Caki2 (cell line): ENCODE measurements at places on chromosomes 12 and 14. TPM values are rescaled to one million over a fixed set of nuclear protein-coding genes. Genes with fewer than 3 reads are reported as not detected.

DNA sequence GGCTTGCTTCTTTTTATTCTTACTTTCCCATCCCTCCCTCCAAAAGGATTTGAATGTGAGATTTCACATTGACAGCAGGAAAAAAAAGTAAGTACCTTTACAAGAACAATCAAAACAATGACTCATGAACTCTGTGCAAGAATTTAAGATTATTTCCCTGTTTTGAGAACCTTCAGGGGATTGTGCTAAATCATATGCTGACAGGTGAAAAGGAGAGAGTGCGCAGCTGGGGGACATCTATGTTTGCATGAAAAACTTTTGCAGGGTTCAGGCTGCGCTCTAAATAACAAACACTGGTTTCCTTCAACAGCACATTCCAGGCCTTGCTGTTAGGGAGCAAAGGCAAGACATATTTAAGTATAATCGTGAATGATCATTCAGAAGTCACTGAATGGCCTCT lies 27.3 kb downstream of the RERG start:
- peak; percentile 80 for DNase-seq

DNA sequence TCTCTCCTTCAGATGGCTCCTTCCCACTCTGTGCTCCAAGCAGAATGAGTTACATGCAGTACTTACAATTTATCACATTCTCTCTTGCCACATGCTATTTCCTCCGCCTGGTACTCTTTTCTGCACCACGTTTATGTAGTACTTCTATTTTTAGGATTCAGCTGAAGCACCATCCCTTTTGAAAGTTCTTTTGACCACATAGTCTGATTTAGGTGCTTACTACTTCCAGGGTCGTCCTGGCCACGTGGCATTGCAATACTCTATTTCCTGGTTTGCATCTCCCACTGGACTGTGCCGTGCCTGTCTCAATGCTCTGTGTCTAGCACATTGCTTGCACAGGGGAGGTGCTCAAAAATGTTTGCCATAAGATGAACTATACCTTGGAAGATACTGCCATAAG lies 16.3 kb upstream of the TBC1D30 start:
- DNase-seq = no peak

GPR137C gene
- total RNA-seq = not detected in 2 replicates

GRCh38 chr14:69553252-69553651 lies 21.4 kb downstream of the CCDC177 start:
- DNase-seq = peak; percentile 21

CLEC4D gene
- total RNA-seq = not detected in 2 replicates

DNA sequence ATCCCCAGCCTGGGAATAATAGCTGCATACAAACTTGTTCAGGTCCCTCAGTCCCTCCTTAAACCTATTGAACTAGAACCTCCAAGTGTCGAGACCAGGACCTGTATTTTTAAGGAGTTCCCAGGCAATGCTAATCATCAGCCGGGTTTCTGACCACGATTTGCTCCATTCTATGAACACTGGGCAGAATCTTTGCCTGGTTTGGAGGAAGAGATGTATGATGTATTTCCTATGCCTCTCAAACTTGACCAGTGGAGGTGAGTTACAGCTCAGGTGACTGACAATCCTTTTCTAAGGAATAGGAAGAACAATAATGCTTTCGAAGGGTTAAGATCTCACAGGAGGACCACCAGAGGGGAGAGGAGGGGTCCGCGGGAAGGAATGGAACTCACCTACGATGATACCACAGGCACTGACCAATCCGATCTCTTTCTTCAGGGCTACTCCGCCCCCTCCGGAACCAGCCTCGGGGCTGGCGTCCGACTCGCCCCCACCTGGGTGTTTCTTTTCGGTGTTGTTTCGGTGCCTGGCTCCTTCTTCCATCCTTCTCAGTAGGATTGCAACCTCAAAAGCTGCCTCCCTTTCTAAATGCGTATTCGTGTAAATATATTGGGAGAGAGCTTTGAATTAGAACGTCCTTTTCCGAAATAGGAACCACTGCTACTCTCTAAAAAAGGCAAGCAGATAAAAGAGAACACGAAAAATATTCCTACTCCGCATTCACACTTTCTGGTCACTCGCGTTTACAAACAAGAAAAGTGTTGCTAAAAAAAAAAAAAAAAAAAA lies 895 bp downstream of the SLC7A8 start:
- no peak for DNase-seq

NPFF gene
- total RNA-seq = not detected in 2 replicates

ATP5MC2 gene
- 313 and 355 TPM in 2 replicates for total RNA-seq

- no peak for DNase-seq
Observed at GRCh38 chr12:113087193-113087592, 30.7 kb downstream of the DTX1 start.

- no peak for DNase-seq
Observed at GRCh38 chr14:105066240-105067071, 1.2 kb upstream of the GPR132 start.

GRCh38 chr12:125151284-125151683 lies 86.0 kb downstream of the AACS start:
- no peak for DNase-seq

DNA sequence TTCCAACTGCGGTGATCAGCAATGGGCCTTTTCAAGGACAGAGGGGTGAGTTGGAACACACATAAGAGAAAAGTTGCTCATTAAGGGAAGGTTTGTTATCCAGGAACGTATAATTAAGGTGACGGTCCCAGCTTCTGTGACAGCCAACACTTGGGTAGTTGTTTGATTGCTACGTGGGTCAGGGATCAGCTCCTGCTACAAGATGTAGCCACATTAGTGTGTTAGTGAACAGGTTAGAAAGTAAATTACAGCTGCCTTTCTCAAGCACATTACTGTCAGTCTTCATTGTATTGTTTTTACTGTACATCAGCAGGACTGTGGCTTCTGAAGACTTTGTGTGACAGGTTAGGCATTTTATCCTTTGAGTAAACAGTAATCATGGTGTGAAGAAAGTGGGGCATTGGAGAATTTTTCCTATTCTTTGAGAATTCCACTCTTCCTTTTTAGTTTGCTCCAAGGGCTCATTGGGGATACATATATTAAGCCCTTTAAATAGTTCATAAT lies 230.5 kb downstream of the EGLN3 start:
- DNase-seq = no peak

DNA sequence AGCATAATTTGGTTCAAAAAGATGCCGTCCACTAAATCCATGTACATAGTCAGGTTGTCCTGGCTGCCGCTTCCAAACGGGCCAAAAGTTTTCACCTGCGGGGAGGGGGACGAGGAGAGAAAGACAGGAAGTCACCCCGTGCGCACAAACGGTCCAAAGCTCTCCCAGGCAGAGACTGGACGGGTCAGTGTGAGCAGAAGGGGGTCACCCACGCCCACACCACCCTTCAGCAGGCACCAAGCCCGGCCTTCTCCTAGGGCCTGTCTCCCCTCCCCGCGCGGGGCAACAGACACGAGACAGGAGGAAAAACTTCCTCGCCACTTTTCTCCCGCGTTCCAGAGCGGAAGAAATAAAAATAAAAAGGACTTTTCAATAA lies 888 bp downstream of the CCDC88C start:
- no peak for DNase-seq

- DNase-seq = no peak
Observed at GRCh38 chr12:118022728-118023109, 6.2 kb downstream of the RFC5 start.

FAM90A1 gene
- 1.5 TPM in 1 of 2 replicates, not detected in the other for total RNA-seq

PPP1R36 gene
- total RNA-seq = not detected in 2 replicates

ANHX gene
- not detected in 2 replicates for total RNA-seq

DNA sequence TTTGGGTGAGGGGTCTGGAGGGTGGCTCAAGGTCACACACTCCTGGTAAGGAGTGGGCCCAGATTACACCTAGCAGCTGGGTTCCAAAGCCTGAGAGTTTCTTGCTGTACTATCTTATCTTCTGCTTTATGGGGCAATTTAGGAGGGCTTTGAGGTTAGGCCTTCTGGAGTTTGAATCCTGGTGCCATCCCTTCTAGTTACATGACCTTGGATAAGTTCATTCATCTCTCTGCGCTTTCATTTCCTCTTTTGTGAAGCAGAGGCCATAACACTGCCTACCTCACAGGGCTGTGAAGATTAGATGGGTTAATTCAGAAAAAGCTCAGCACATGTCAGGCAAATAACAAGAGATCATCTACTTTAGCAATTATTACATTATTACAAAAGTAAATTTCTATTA lies 7.4 kb upstream of the KRT77 start:
- DNase-seq = no peak

DNA sequence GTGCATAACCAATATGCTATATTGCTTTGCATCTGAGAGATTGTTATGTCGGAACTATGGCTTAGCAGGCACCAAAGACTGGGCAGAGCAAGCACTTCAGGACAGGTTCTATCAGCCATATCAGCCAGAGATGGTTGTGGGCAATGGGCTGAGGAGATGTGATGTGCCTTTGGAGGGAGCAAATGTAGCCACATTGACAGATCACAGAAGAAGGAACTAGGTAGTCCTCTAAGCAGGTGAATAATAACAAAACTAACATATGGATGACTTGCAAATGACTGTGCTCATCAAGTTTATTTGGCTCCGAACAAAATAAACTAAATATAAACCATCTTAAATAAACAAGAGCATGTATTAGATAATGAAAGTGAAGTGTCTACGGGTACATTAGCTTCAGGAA lies 291.7 kb downstream of the RMST start:
- DNase-seq = no peak

- DNase-seq = no peak
Observed at GRCh38 chr12:89514751-89515150, 9.8 kb downstream of the GALNT4 start.

DNA sequence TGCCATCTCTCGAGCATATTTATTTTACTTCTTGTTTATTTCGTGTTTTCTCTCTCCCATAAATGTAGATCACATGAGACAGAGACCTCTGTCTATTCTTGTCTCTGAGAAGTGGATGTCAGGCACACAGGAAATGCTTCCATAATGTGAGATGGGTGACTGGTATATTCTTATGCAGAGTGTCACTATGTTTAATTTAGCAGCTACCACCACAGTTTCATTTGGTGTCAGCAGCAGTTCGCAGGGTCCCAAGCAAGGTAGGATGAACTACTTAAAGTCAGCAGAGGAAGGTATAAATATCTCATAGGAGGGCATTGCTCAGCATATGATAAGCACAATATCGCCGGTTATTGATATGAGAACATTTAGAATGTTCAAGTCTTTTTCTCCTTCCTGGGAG lies 180.9 kb upstream of the CNTN1 start:
- DNase-seq = no peak

DCN gene
- total RNA-seq = not detected in 2 replicates

EML5 gene
- 0.12 and 1.3 TPM in 2 replicates for total RNA-seq

FAM181A gene
- total RNA-seq = not detected in 2 replicates

PTPN21 gene
- 0.58 and 3.7 TPM in 2 replicates for total RNA-seq

JDP2 gene
- 34.2 and 36.6 TPM in 2 replicates for total RNA-seq

LRFN5 gene
- total RNA-seq = not detected in 2 replicates

- DNase-seq = no peak
Observed at GRCh38 chr12:49698619-49699545, 8.3 kb downstream of the FMNL3 start.

DNA sequence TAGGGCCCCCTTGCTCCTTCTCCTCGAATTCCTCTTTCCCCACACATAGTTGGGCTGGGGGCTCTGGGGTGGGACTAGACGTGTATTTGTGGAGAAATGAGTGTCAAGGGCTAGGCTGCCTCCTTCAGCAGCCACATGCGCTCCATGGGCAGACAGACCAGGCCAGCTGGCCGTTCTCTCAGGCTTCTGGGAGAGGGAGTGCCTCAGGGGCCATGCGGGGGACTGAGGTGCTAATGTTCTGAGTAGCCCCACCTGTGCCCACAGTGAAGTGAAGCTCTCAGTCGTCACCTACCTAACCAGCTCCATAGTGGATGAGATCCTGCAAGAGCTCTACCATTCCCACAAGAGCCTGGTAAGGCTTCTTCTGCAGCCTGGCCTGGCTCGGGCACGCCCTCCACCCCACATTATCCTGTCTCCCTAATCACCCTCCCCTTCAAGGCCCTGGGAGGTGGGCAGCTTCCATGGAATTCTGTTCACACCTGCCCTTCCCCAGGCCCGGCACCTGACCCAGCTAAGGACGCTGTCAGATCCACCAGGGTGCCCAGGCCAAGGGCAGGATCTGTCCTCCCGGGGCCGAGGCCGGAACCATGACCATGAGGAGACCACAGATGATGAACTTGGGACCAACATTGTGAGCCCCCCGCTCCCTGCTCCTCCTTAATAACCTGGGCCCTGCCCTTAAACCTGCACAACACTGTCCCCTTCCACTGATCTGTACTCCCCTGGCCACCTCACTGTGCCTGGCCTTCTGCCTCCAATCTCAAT lies 9.0 kb upstream of the CPNE6 start:
- no peak for DNase-seq

CD9 gene
- 64.2 and 70.8 TPM in 2 replicates for total RNA-seq

DNA sequence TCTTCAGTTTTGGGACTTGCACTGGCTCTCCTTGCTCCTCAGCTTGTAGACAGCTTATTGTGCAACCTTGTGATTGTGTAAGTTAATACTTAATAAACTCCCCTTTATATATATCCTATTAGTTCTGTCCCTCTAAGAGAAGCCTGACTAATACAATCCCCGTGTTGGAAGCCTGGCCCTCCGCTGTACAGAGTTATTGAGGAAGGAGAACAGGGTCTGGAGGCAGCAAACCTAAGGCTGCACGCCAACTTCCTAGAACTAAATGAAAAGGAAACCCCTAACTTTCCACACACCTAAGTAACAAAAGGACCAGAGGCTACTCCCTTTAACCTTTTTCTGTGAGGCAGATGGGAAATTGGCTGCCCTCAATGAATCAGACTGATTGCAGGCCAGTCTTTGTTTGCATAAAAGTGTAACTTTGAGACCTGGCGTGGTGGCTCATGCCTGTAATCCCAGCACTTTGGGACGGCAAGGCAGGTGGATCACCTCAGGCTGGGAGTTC lies 42.6 kb upstream of the LIMA1 start:
- no peak for DNase-seq

DNA sequence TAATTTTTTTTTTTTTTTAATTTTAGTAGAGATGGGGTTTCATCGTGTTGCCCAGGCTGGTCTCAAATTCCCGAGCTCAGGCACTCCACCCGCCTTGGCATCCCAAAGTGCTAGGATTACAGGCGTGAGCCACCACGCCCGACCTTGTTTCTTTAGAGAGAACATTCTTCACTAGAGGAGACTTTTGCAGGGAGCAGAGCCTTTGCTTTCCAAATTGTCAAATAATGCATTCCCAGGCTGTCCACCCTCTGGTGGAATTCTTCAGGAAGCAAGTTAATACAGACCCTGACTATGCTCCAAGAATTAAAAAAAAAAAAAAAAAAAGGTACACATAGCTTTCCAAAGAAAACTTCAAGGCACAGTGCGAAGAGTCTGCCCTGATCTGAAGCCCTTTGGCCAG lies 6.8 kb downstream of the ALDH1L2 start:
- DNase-seq = no peak
